ENCODE measurements at places on chromosomes 6 and 20. TPM values are rescaled to one million over a fixed set of nuclear protein-coding genes. Genes with fewer than 3 reads are reported as not detected.
A peak's percentile ranks its signal among the peaks of the same experiment; 100 is the strongest.

TAAR5 gene
- polyA plus RNA-seq, result not detected

GTPBP2 gene
- 196 TPM for polyA plus RNA-seq

DDAH2 gene
- 36.2 TPM for polyA plus RNA-seq

OR2H1 gene
- polyA plus RNA-seq, result not detected

MAP3K7 gene
- polyA plus RNA-seq, result 29.9 TPM

VIP gene
- not detected for polyA plus RNA-seq

SAMD3 gene
- not detected for polyA plus RNA-seq

RNF8 gene
- 40.6 TPM for polyA plus RNA-seq

BMP6 gene
- 0.22 TPM for polyA plus RNA-seq

FAXC gene
- not detected for polyA plus RNA-seq

IYD gene
- 0.09 TPM for polyA plus RNA-seq

FAM209B gene
- polyA plus RNA-seq, result 0.40 TPM

CEP250 gene
- polyA plus RNA-seq, result 21.2 TPM

DNA sequence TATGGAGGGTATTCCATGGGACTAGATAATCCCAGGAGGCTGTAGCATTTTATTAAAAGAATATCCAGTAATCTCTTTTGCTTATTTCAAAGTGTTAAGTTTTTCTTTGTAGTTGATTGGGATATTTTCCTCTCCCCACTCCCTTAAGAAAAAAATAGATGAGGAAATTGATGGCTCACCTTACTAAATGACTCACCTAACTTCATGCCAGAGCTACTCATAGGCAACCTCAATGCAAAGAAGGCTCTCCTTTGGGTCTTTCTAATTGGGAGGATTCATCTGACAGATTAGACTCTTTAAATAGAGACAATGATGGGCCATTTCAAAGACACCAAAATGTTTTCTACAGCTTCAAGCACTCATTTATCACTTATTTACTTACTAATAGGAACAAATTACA lies 528.5 kb upstream of the BTBD3 start:
- no peaks in the 10 kb centered on the region for H3K4me1 ChIP-seq
- H3K27ac ChIP-seq, result no peak overlapping the region
- no peaks in the 10 kb centered on the region for H3K36me3 ChIP-seq
- DNase-seq, result no peak

- no peaks in the 10 kb centered on the region for H3K36me3 ChIP-seq
- no peaks in the 10 kb centered on the region for H3K27me3 ChIP-seq
- no peak overlapping the region for H3K4me3 ChIP-seq
Measured at GRCh38 chr6:5752391-5752680, 254.4 kb downstream of the NRN1 start.

DNA sequence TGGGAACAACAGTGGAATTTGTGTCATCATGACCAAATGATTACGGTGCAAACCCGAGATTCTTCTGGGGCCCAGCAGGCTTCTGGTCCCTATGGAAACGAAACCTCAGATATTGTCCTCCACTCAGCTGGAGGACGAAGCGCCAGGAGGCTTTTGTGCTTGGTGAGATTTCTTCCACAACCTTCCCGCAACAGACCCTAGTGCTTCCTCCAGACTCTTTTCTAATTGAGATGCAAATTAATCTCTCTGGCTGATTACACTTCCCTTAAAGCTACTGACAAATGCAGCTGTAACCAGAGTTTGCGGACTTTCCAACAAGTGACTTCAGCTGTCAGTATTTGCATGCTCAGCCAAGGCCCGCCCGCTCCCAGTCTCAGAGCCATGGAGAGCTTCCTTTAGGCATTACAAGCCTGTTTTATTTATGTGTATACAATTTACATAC lies 96.0 kb downstream of the INSM1 start:
- H3K27ac ChIP-seq, result no peak overlapping the region
- H3K4me1 ChIP-seq, result 0 out of 3 replicates have a peak, but pooled peaks cover 3% of the 10 kb centered on the region
- no peak overlapping the region for H3K4me3 ChIP-seq
- no peaks in the 10 kb centered on the region for H3K36me3 ChIP-seq
- no peak for DNase-seq
- no peaks in the 10 kb centered on the region for H3K27me3 ChIP-seq

- peaks cover 49% of the 10 kb centered on the region for H3K27me3 ChIP-seq
- no peaks in the 10 kb centered on the region for H3K4me1 ChIP-seq
- no peak for DNase-seq
- no peak overlapping the region for H3K4me3 ChIP-seq
- no peak overlapping the region for H3K27ac ChIP-seq
Measured at GRCh38 chr6:107823047-107823557, 1.0 kb downstream of the SCML4 start.

DNA sequence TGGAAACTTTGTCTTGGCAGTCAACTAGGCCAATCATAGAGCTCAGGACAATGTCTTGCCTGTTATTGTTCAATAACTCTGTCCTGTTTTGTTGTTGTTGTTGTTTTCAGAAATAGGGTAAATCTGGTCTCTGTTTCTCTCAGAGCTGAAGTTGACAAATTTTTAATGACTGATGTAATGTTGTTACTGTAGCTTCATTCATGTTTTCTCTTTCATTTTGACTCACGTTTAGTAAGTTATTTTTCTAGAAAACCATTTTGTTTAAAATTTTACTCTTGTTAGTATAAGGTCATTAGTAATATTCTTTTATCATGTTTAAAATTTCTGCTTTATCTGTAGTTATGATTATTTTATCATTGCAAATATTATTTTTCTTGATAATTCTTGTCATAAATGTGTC lies 51.6 kb upstream of the GRIK2 start:
- H3K27ac ChIP-seq, result no peak overlapping the region
- H3K27me3 ChIP-seq, result no peaks in the 10 kb centered on the region
- no peak overlapping the region for H3K4me3 ChIP-seq
- DNase-seq, result no peak
- H3K4me1 ChIP-seq, result no peaks in the 10 kb centered on the region
- H3K36me3 ChIP-seq, result no peaks in the 10 kb centered on the region

DNA sequence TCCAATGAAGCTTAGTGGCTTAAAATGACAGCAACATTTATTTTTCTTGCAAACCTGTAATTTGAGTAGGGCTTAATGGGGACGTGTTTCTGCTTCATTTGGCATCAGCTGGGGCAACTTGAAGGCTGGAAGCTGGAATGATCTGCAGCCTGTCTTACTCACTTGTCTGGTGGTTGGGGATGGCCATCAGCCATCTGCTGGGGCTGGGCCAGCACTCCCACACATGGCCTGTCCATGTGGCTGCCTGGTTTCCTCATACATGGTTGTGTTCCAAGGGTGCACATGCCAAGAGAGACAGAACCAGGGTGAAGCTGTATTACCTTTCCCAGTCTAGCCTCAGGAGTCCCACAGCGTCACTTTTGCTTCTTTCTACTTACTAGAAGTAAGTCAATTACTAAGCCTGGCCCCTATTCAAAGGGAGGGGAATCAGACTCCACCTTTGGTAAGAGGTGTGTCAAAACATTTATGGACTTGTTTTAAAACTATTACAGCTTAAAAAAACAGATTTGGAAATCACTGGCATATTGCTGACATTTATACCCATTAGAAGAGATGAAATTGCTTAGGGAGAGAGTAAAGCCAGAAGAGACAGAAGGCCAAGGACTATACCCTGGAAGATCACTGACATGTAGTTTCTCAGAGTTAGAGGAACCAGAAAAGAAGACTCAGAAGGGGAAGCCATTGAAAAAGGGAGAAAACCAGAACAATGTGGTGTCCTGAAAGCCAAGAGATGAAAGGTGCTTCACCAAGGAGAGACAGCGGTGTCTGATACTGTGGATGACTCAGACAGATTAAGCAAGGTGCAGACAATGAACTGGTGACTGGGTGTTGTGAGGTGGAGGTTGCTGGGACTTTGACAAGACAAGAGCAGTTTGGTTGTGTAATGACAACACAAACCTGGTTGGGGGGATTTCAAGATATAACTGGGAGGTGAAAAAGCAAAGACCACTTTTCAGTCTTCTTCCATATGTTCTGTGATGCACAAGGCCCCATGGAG lies 345.2 kb downstream of the GJA1 start:
- no peak overlapping the region for H3K4me3 ChIP-seq
- no peaks in the 10 kb centered on the region for H3K4me1 ChIP-seq
- no peak overlapping the region for H3K27ac ChIP-seq
- no peak for DNase-seq
- H3K36me3 ChIP-seq, result no peaks in the 10 kb centered on the region
- H3K27me3 ChIP-seq, result no peaks in the 10 kb centered on the region

DNA sequence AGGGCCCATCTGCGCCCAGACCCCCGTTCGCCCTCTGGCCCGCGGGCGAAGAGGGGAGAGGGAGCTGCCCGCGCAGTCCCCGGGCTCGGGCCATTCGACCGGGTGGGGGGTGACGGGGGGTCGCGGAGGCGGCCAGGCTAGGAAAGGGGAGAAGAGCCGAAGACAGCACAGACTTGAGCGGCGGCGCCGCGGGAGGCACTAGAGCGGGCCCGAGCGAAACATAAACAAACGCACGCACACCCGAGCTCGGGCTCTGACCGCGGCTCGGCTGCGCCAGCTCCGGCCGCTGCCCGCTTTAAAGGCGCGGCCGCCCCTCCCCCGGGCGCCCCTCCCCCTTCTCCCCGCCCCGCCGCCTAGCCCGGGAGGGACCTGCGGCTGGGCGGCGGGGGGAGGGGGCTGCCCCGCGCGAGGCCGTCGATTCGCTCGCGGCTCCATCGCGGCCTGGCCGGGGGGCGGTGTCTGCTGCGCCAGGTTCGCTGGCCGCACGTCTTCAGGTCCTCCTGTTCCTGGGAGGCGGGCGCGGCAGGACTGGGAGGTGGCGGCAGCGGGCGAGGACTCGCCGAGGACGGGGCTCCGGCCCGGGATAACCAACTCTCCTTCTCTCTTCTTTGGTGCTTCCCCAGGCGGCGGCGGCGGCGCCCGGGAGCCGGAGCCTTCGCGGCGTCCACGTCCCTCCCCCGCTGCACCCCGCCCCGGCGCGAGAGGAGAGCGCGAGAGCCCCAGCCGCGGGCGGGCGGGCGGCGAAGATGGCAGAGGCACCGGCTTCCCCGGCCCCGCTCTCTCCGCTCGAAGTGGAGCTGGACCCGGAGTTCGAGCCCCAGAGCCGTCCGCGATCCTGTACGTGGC lies at the start of gene FOXO3:
Gene FOXO3 (plus strand): TSS at position 455 of the 846 bp plus-strand sequence. CDS start 292 bp downstream, at position 747.
- H3K27ac ChIP-seq, result peak within 1 kb of the TSS; percentile 99
- peaks cover 44% of the 10 kb centered on the region for H3K4me1 ChIP-seq
- H3K4me3 ChIP-seq, result peak within 1 kb of the TSS; percentile 82
- peak; percentile 85 for DNase-seq

- H3K27me3 ChIP-seq, result peaks cover 5% of the 10 kb centered on the region
- no peaks in the 10 kb centered on the region for H3K36me3 ChIP-seq
- H3K4me1 ChIP-seq, result no peaks in the 10 kb centered on the region
- DNase-seq, result no peak
- H3K27ac ChIP-seq, result no peak overlapping the region
- no peak overlapping the region for H3K4me3 ChIP-seq
Measured at GRCh38 chr6:168469521-168469920, 28.5 kb downstream of the SMOC2 start.

GRCh38 chr20:51026269-51026668 lies 3.4 kb upstream of the KCNG1 start:
- peaks cover 23% of the 10 kb centered on the region for H3K27me3 ChIP-seq
- no peaks in the 10 kb centered on the region for H3K36me3 ChIP-seq
- H3K4me1 ChIP-seq, result no peaks in the 10 kb centered on the region
- H3K27ac ChIP-seq, result no peak overlapping the region
- no peak overlapping the region for H3K4me3 ChIP-seq

- H3K4me1 ChIP-seq, result peaks cover 5% of the 10 kb centered on the region
- H3K27ac ChIP-seq, result no peak overlapping the region
- peaks cover 22% of the 10 kb centered on the region for H3K27me3 ChIP-seq
- H3K36me3 ChIP-seq, result no peaks in the 10 kb centered on the region
- no peak for DNase-seq
- H3K4me3 ChIP-seq, result no peak overlapping the region
Measured at GRCh38 chr6:43386492-43386891, 17.0 kb upstream of the ZNF318 start.

- H3K36me3 ChIP-seq, result peaks cover 11% of the 10 kb centered on the region
- H3K4me1 ChIP-seq, result peaks cover 4% of the 10 kb centered on the region
- no peak overlapping the region for H3K27ac ChIP-seq
Measured at GRCh38 chr20:45325371-45325770, 17.3 kb upstream of the MATN4 start.

DNA sequence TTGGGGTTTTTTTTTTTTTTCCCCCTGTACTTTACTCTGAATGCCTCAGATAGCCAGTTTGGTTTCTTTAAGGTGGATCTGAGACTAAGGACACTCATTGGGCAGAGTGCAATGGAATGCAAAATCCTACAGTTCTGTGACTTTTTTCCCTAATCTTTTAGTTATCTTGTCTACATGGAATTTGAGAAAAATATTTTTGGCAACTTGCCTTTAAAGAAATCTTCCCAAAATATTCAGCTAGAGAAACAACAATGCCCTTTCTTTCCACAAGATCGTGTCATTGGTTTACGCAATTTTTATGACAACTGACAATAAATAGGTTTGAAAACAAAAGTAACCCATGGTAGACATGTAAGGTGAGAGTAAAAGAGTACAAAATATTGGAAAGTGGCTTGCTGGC lies 171.7 kb upstream of the LAMP5 start:
- H3K4me3 ChIP-seq, result no peak overlapping the region
- no peaks in the 10 kb centered on the region for H3K36me3 ChIP-seq
- no peak overlapping the region for H3K27ac ChIP-seq
- H3K27me3 ChIP-seq, result no peaks in the 10 kb centered on the region
- H3K4me1 ChIP-seq, result no peaks in the 10 kb centered on the region

DNA sequence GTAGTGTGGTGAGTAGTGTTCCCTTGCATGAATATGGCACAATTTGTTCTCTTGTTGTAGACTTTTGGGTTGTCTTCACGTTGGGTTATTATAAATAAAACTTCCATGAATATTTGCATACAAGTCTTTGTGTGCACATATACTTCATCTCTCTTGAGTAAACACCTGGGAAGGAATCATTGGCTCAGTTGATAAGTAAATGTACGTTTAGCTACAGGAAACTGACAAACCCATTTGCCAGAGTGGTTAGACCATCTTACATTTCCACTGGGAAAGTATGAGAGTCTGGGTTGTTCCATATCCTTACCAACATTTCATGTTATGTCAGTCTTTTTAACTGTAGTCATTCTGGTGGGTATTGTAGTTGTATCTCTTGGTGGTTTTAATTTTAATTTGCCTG lies 119.2 kb downstream of the SLX4IP start:
- H3K36me3 ChIP-seq, result no peaks in the 10 kb centered on the region
- H3K4me1 ChIP-seq, result no peaks in the 10 kb centered on the region
- DNase-seq, result no peak
- H3K27ac ChIP-seq, result no peak overlapping the region
- no peaks in the 10 kb centered on the region for H3K27me3 ChIP-seq
